IPS DF 19.7 (cell line): ENCODE measurements at places on chromosomes 16 and 17.
A peak's percentile ranks its signal among the peaks of the same experiment; 100 is the strongest.

DNA sequence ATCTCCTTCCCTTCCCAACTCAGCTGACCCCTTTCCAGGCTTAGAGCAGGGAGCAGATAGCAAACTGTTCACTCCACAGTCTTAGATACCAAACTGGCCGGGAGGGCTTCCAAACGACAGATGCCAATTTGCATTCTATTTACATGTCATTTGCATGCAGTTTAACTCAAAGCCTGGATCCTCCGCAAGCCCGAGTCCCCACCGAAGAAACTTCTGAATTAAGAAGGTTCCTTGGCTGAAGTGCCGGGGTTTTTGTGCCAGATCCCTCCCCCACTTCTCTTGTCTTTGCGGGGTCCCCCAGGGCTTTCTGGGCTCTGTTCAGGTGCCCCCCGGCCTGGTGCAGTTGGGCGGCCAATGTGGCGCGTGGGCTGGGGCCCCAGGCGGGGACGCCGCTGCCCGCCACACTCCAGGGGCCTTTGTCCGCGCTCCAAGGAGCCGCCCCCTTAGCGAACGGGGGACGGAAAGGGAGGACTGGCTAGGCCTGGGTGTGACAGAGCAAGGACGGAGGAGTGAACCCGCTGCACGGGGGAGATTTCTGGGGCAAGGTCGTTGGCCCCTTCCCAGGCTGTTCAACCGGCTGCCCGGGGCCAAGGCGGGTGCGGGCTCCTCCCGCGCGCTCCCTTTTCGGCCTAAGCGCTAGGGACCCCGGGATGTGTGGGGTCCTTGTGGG, 1.2 kb downstream of the GPRC5B start:
- no peak for DNase-seq

GRCh38 chr16:86026171-86026910, 127.4 kb downstream of the IRF8 start:
- DNase-seq = no peak

GRCh38 chr16:56910654-56911539, 21.0 kb upstream of the HERPUD1 start:
- DNase-seq = no peak

DNA sequence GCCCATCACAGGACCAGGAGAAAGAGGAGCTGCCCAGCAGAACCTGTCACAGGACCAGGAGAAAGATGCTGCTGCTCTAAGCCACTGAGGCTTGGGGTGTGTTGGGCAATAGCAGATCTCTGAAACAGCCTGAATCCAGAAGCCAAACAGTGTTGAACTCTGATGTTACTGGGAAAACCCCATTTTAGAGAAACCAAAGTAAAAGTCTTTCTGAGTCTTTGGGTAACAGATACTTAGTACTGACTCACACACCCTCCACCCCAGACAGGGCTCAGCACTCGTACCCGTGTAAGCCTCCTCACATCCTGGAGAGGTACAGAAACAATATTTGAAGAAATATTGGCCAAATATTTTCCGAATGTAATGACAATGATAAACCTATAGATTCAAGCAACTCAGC, 82.8 kb upstream of the GNG13 start:
- DNase-seq = no peak

- DNase-seq = no peak
Measured at GRCh38 chr17:681316-681715, 33.3 kb downstream of the VPS53 start.

GRCh38 chr17:6261466-6261865, 173.5 kb downstream of the AIPL1 start:
- no peak for DNase-seq

DNA sequence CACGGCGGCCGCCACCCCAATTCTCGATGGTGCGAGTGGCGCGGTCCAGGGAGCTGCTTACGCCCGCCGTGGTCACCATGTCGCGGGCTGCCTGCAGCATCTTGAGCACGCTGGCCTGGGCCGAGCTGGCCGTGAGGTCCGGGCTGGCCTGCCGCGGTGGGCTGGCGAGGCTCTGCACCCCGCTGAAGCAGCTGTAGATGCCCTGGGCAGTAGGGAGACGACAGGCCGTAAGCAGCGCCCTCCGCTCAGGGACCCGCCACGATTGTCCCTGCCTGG, 16.4 kb downstream of the GRIN2C start:
- DNase-seq = no peak

DNA sequence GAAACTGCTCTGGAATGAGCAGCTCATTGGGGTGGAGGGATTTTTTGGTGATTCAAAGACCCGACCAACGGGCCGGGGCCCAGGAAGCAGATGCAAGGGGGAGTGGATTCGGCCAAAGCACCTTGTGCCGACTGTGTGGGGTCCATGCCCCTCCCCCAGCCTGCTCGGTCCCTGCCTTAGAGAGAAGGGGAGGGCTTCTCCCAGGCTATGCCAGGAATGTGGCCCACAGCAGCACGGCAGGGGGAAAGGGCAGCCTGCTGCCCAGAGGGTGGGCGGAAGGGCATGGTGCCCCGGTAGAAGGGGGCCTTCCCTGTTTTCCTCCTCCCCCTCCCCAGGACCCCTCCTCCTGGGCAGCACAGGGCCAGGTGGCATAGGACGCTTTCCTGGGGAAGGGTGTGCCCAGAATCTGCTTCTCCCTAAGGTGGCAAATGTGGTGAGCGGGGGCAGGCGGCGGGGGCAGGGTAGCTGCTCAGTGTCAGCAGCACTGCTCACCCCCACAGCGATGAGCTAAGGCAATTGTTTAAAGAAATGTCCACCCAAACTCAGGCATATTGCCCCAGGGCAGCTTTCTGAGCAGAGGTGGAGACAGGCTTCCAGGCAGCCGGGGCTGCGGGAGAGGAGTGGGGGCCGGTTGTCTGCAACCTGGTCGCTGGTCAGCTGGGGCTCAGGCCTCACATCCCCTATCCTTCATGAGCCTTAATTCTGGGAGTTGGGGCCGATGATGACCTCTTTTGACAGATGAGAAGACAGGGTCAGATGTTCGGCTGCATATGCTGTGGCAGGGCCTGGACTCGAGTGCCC, 33.9 kb upstream of the MLKL start:
- no peak for DNase-seq

GRCh38 chr16:77890075-77890474, 101.7 kb downstream of the VAT1L start:
- no peak for DNase-seq

GRCh38 chr17:70813355-70813930, 644.1 kb downstream of the KCNJ2 start:
- no peak for DNase-seq

GRCh38 chr16:87351320-87351698, 32.3 kb downstream of the FBXO31 start:
- no peak for DNase-seq

DNA sequence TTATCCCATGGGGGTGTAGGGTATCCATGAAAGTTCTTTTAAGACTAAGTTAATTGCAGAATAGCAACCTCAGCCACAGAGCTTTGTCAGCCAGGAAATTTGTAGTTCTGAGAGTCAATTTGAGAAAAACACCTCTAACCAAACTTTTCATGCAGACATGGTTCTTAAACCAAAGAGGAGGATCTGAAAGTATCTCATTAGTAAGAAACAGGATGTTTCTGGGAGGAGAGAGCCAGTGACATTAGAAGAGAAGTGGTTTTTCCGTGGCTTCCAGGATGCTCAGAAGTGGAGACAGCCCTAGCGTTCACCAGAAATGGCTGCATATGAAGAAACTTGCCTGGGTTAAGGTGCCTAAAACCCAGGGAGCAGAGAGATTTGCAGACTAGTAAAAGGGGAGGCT, 7.9 kb downstream of the GNAO1 start:
- DNase-seq = no peak

- DNase-seq = no peak
Measured at GRCh38 chr17:58813712-58814111, 58.1 kb downstream of the PPM1E start.

GRCh38 chr16:74268372-74268782, 28.2 kb upstream of the PSMD7 start:
- no peak for DNase-seq

GRCh38 chr16:86727632-86728031, 149.3 kb downstream of the FOXL1 start:
- no peak for DNase-seq

- DNase-seq = no peak
Measured at GRCh38 chr17:68621065-68621464, 19.9 kb upstream of the FAM20A start.

- no peak for DNase-seq
Measured at GRCh38 chr17:68579194-68579927, 21.8 kb downstream of the FAM20A start.

- DNase-seq = no peak
Measured at GRCh38 chr16:77387815-77388209, 47.0 kb downstream of the ADAMTS18 start.

DNA sequence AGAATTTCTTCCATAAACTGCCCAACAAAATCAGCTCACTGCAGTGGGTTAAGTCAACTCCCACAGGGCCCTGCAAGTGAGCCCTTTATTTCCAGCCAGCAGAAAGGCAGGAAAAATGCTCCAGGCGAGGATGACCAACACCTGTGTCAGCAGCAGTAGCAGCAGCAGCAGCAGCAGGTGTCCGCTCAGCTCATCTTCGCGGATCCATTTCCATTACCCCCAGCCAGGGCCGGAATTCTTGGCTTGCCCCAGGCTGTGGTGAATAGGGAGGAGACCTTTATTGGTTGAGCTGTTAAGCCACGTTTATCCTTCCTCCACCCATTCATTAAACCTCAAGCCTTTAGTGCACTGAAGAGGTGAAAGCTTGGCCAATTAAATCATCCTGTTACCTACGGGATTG, 46.2 kb downstream of the MARCHF10 start:
- peak; percentile 79 for DNase-seq

GRCh38 chr16:73031155-73031866, 16.6 kb downstream of the ZFHX3 start:
- DNase-seq = no peak

GRCh38 chr17:28086519-28086918, 44.0 kb downstream of the NLK start:
- DNase-seq = no peak

GRCh38 chr16:84630446-84631152, 12.7 kb upstream of the COTL1 start:
- no peak for DNase-seq

GRCh38 chr16:51057102-51057793, 93.8 kb downstream of the SALL1 start:
- no peak for DNase-seq

DNA sequence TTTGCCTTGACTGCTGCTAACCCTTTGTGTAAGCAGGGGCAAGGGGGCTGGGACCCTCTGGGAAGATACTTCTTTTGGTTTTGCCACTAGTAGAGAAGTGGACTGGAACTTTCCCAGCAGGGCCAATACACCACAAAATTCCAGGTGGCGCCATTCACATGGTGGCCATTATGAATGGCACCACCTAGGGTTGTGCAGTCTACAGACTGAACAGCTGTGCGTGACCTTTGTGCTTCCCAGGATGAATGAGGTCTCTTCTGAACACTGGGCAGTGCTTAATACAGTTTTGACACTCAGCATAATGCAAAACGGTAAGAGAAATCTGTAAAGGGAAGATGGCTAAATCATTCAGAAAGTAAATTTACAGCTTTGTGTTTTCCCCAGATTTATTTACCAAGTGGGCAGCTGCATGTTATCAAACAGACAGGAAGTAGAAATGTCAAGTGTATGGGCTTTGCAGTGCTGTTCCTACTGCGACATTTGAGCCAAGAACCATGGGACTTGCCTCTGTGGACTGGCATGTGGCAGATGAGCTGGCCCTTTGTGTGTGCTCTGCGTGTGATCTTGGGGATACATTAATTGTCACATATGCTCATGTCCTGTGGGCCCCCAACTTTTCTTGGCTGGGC, 9.2 kb downstream of the SYT17 start:
- no peak for DNase-seq

GRCh38 chr17:21545064-21545463, 147.3 kb upstream of the KCNJ18 start:
- no peak for DNase-seq

DNA sequence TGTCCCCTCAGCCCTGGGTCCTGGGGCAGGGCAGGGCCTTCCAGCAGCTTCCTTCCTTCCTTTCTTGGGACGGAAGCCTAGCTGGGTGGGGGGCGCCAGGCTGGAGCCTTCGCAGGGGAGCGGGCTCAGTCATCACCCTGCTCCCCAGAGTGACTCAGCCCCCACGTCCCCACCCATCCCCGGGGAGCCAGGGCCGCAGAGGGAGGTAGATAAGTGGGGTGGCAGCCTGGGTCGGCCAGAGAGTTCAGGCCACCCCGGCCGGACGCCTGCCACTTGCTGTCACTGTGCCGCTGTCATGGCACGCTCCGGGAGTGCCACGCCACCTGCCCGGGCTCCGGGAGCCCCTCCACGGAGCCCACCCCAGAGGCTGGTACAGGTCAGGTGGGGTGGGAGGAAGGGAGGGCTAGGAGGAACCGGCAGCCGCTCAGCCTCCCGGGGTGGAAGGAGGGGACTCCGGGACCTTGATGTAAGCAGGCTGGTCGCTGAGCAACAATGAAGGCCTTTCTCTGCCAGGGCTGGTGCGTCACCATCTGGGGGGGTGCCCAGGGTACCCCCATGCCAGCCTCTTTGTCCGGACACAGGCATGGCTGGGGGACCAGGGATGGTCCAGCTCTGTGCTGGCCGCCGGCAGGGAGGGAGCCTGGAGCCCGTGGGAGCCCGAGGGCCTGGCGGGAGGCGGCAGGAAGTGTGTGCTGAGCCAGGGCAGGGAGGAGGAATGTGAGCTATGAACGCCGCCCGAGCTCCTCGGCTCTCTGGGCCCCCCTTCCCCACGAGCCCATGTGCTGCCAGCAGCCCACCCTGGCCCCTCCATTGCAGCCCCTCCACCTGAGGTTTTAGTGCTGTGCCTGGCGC, 6.6 kb downstream of the NHERF2 start:
- no peak for DNase-seq

DNA sequence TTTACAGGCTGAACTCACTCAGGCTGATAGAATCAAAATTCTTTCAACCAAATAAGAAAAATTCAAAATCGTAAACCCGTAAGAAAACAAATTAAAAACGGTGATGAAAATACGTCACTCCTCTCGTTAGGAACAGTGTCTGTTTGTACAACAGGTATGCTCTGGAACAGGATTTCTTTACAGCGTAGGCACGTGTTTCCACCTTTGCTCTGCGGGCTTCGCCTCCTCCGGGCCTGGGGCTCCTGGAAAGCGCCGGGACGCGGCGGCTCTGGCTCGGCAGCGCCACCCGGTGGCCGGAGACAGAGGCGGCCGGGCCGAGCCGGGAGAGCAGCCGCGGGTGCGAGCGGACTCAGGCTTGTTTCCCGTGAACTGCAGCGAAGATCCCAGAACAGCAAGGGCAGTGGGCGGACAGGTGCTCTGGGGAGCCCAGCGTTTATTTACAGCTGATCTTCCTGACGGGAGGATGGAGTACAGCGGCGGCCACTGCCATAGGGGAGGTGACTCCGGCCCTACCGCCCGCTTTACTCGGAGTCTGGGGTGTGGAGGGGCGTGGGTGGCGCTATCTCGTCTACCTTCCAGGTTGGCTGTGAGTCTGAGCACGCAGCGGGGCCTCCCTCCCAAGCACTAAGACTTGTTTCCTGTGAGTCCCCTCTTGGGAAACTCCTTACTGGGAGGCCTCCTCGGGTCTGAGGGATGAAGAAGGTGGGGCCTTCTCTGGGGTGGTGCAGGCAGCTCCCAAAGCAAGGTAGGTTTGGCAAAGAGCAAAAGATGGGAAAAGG, 40.5 kb upstream of the ATP2A3 start:
- DNase-seq = no peak

- no peak for DNase-seq
Measured at GRCh38 chr17:57699751-57700219, 45.3 kb downstream of the CCDC182 start.
